ENCODE measurements at places on chromosomes 5 and 9. TPM values are rescaled to one million over a fixed set of nuclear protein-coding genes. Genes with fewer than 3 reads are reported as not detected.

The ESM1 gene
- 2.7 TPM for total RNA-seq

The SIMC1 gene
- 1.7 TPM for total RNA-seq

The LRRC26 gene
- total RNA-seq, result not detected

The PCDHA4 gene
- total RNA-seq, result 0.86 TPM

The DDX4 gene
- total RNA-seq, result not detected

The NSG2 gene
- total RNA-seq, result not detected
